ENCODE measurements at places on chromosomes 12 and 14. TPM values are rescaled to one million over a fixed set of nuclear protein-coding genes. Genes with fewer than 3 reads are reported as not detected.

ADAM21 gene
- total RNA-seq = 0.24 TPM

SELPLG gene
- total RNA-seq = 8.1 TPM

DNA sequence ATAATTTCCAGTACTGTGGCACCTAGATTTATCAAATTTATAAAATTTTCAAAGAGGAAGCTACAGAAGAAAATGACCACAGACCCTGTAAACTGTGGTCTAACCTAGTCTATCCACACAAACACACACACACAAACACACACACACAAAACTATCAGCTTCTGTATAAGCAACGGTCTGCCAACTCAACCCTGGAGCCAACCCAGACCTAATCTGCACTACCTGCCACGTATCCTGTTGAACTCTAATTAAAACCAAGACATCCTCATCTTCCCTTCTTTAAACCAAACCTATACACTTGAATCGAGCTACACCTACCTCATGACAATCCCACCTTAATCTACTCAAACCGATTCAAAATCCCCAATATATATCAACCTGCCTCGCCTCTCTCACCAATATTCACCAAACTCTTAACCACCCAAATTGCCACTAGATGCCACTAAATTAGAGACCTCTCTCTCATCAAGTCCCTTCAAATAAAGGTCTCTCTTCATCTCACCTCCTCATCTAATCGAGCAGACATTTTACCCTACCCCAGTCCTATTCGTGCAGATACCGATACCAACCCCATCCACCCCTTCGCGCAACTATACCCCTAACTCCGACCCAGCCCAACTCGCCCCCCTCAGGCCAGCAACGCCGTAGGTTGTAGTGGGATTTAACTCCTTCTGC is 808 bp downstream of the ACIN1 start:
- peak overlapping the region; percentile 60 for H3K4me3 ChIP-seq
- H3K27me3 ChIP-seq = no peaks in the 10 kb centered on the region
- no peak overlapping the region for H3K27ac ChIP-seq
- no peaks in the 10 kb centered on the region for H3K4me1 ChIP-seq

- DNase-seq = no peak
- H3K27ac ChIP-seq = no peak overlapping the region
- peaks cover 2% of the 10 kb centered on the region for H3K36me3 ChIP-seq
- no peaks in the 10 kb centered on the region for H3K4me1 ChIP-seq
- H3K27me3 ChIP-seq = no peaks in the 10 kb centered on the region
Observed at GRCh38 chr14:32298346-32298745, 30.8 kb upstream of the AKAP6 start.

GRCh38 chr14:21686468-21686867 is 12.8 kb upstream of the OR4E1 start:
- no peaks in the 10 kb centered on the region for H3K27me3 ChIP-seq
- no peaks in the 10 kb centered on the region for H3K36me3 ChIP-seq
- no peaks in the 10 kb centered on the region for H3K4me1 ChIP-seq
- no peak overlapping the region for H3K27ac ChIP-seq

- no peak for DNase-seq
- H3K36me3 ChIP-seq = no peaks in the 10 kb centered on the region
- no peak overlapping the region for H3K27ac ChIP-seq
- H3K27me3 ChIP-seq = no peaks in the 10 kb centered on the region
- H3K4me3 ChIP-seq = no peak overlapping the region
- H3K4me1 ChIP-seq = no peaks in the 10 kb centered on the region
Observed at GRCh38 chr12:120061575-120062214, 54.9 kb downstream of the RAB35 start.
